ENCODE measurements at places on chromosomes 1 and 21.

DNA sequence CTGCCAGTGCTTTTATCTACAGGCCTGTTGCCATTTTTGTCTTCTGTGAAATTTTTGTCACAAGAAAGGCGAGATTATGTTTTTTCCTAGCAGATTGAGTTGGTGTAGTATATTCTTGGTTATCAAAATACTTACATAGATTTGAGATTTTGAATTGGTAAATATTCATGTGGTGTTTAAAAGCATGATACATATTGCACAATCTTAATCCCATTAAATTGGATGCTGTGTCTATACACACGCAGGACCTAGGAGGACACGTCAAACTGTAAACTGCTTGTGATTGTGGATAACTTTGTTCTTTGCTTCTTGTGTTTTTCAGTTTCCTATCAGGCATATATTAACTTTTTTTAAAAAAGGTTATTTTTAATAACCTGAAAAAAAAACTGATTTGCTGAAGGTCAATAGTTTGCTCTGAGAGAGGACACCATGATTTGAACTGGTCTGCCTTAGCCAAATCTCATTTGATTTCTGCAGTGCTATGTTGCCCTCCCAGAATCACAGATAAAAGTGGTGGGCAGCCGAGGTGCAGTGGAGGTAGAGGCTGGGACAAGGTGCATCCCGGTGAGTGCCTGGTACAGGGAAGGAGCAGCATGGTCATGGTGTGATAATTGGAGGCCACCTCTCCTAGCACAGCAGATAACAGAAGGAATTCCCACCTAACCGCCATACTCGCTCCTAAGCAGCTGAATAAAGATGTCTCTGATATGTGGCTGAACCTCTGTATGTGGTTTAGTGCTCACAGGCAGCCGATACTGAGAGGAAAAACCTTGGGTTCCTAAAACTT lies 76.7 kb downstream of the LRRC8D start:
- DNase-seq: no peak

DNA sequence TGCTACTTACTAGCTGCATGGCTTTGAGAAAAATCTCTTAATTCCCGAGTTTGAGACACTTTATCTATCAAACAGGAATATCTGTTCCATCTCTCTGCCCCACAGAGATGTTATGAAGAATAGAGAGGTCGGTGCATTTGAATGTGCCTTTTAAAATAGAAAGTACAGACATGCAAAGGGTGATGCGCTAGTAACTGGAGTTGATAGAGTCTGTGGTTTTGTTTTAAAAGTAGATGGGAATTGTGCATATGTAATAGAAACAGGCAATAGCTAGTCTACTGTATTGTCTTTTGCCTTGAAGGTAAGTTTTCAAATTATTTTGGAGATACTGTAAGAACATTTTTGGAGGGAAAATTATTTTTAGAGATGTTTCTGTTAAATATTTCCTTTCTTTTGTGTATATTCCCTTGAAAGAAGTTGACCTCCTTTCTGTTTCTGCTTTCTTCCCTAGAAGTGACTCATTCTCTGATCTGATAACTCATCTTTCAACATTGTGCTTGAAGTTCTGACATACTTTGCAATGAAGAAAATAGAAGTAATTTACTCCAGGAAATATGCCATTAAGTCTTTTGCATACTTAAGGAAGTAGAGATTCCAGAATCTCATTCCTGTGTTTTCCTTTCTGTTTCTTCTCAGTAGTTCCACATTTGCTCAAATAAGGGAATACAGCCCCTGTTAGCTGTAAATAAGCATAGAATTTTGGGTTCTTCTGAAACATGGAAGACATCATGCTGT lies 151.6 kb downstream of the SDCCAG8 start:
- DNase-seq: no peak

GRCh38 chr1:180951836-180952656 lies 39.3 kb downstream of the KIAA1614 start:
- DNase-seq: no peak

DNA sequence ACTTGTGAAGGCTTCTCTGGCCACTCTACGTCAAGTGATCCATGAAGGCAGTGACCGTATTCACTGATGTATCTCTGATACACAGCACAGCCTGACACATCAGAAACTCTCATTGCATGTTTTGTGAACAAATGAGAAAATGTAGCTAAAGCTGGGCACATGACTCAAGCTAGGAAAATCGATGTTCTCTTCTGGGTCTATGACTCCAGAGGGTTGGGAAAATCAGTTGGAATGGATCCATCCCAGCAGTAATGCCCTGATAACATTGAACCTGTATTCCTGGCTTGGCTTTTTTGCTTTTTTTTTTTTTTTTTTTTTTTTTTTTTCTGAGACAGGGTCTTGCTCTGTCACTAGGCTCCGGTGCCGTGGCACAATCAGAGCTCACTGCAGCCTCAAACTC lies 395.7 kb downstream of the KCNH1 start:
- no peak for DNase-seq

GRCh38 chr1:92833840-92834239 lies 2.0 kb downstream of the RPL5 start:
- no peak for DNase-seq

DNA sequence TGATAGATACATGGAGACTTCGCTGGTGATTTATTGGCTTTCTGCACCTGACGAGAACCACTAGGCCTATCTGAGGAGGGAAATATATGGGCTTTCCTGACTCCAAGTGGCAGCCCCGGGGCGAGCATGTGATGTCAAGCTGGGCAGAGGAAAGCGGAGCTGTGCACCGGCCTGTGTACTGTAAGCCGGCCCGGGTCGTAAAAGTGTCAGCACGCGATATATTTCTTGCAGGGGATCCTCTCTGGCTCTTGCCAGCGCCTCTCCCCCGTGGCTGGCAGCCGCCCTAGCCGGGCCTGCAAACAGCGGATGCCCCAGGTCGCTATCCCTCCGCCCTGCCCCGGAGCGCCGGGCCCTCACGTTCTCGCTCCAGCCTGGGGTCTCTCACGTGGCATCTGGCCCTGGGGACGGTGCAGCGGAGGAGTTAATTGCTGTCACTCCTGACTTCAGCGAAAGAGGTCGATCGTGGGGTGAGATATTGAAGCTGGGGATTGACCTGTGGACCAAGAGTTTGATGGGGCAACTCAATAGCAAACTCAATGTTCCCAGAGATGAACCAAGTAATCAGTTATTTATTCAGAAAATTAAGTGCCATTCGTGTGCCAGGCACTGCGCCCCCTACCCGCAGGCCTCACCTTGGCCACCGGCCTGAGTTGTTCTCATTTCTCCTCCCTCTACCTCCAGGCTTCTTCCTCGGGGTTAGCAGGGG lies 41.0 kb upstream of the HAO2 start:
- DNase-seq: no peak

- DNase-seq: no peak
These were observed 147.0 kb downstream of the NRIP1 start for GRCh38 chr21:14917762-14918161.
